ENCODE measurements at places on chromosomes 3 and 15.

DNA sequence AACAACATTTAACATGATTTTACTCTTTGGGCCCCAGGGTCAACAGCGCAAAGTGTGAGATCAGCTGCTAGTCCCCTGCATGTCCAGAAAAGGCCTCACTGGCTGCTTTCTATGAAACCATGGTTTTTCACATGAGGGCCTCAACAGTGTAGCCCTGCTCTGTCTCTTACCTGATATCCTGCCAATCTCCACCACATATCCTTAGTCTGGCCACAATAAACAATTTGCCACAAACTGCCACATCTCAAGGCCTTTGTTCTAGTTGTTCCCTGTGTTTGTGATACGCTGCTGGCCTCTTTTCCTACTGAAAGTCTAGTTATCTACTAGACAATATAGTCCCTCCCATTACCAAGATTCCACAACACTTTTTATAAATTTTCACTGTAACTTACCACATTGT lies 17.7 kb downstream of the VPS39 start:
- no peak for DNase-seq

DNA sequence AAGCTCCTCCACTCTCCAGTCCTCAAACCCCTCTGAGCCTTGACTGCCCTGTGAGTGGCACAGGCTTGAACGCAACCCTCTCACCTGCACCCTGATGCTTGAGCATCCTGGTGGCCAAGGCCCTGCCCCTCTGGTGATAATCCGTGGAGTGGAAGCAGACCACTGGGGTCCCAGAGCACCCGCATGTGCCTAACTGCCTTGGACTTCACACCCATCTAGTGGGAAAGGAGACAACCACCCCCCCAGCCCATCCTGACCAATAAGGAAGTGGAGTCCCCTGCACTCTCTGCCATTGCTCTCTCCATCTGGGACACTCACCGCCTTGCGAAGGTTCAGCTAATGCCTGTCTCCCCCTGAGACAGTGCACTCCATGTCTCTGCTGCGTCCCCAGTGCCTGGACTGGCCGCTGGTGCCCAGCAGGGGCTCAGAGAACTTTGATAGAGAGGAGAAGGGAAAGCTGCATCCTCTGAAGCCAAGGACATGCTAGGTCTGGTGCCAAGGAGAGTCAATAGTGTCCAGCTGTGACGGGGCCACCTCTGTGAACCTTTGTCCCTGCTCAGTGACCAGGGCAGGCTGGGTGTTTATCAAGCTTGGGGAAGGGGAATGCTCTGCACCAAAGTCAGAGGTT lies 3.4 kb downstream of the KLF15 start:
- DNase-seq, result no peak

DNA sequence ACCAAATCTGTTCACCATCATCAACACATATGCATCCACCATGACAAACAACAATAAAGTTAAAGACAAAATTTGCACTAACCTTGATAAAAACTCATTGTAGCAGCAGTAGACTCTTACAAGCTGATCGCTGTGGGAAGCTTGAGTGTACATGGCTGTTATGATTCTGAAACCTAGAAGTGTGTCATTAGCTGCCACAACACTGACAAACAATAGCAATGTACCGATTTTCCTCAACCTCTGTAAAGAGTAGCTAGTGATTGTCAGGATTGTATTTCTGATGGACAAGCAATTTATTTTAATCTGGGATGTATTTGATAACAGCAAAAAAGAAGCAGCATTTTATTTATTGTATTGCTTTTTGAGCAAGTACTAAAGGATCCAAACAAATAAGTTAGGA lies 1357.7 kb downstream of the ROBO1 start:
- no peak for DNase-seq

DNA sequence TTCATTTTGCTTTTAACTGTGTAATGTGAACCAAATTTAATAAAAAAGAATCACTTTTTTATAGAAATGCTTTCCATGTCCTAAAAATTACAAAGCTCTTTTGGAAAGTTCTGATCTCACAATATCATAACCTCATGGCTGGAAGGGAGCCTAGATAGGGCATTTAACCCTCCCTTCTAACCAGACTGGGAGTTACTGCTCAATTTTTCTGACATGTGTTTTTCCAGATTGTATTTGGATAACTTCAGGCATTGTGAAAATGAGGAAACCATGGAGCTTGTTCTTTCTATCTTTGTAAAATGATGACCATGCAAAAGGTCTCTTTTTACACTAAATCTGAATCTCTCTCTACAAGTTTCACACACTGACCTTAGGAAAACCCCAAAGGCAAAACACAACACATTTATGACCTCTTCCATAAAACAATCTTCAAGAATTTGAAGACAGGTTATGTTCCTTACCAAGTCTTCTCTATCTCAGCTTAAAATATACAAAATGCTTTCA lies 508.8 kb downstream of the DIPK2A start:
- no peak for DNase-seq

DNA sequence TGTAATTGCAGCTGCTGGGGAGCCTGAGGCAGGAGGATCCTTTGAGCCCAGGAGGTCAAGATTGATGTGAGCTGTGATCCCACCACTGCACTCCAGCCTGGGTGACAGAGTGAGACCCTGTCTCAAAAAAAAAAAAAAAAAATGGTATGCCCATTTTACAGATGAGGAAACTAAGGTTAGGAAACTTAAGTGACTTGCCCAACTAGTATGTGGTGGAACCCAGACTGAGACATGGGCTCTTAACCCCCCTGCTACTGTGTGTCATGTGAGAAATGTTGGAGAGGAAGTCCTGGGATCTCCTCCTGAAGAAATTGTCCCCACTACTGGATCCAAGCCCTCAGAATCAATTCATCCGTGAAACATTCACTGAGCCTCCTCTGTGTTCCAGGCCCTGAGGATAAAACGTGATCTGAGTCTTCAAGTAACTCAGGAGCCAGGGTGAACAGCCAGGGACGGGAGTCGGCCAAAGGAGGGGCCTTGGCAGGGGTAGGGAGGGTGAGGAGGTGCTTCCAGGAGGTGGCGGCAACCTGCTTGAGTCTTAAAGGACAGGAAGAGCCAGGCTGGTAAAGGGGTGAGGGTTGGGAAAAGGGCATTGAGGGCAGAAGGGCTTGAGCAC lies 19.6 kb upstream of the RNU6-1 start:
- no peak for DNase-seq

- no peak for DNase-seq
These were observed 992.7 kb downstream of the NTRK3 start for GRCh38 chr15:87263871-87264270.

DNA sequence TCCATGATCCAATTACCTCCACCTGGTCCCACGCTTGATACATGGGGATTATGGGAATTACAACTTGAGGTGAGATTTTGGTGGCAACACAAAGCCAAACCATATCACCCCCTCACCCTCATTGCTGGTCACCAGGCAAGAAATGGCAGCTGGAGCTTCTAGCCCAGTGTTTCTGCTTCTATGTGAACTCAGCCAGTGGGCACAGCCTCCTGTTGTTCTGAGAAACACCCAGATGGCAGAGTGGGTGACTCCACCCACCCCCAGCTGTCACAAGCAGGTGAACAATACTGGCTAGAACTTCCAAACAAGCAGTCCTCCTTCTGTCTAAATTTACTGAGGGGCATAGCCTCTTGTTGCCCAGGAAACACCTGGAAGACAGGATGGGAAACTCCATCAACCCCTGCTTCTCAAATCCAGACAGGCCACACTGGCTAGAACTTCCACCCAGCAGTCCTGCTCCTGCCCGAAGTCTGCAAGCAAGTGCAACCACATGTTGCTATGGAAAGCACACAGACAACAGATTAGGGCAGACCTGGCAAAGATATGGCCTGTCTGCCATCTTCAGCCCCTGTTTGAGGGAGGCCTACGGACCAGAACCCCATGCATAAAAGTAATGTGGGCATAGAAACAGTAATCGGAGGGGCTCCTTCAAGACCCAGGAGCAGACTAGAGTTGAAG lies 114.1 kb downstream of the DTWD1 start:
- DNase-seq, result no peak

All from CD4-positive, alpha-beta T cell treated with Interleukin-1 beta for 1 hour (primary cell).